ENCODE measurements at places on chromosomes 7 and 10.

DNA sequence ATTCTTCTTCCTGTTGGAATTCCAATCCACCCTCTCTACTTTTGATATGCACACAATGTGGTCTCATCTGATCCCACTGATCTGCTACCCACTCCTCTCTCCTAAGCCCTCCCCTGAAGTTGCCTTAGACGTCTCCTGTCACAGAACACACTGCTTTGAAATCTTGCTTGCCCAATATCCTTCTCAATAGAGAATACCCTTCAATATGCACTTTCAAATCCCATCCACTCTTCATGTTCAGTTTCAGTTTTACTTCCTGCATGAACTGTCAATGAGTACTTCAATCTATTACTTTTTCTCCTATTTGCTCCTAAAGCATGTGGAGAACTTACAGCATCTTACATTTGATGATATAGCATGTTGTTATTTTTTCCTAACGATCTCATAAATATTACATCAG is 93.5 kb downstream of the UPF2 start:
- no peak for DNase-seq

- DNase-seq = no peak
Observed at GRCh38 chr7:49894543-49894942, 121.1 kb downstream of the VWC2 start.

GRCh38 chr10:71531485-71532446 is 135.0 kb downstream of the CDH23 start:
- no peak for DNase-seq

GRCh38 chr7:141872931-141873330 is 31.6 kb upstream of the PRSS37 start:
- no peak for DNase-seq

- no peak for DNase-seq
Observed at GRCh38 chr10:3702056-3702546, 82.9 kb downstream of the KLF6 start.
